SJCRH30 (cell line): ENCODE measurements at places on chromosomes 16 and 17.

- H3K4me1 ChIP-seq: no peaks in the 10 kb centered on the region
- no peak overlapping the region for H3K4me3 ChIP-seq
- H3K27ac ChIP-seq: no peak overlapping the region
- DNase-seq: no peak
- H3K27me3 ChIP-seq: no peaks in the 10 kb centered on the region
Measured at GRCh38 chr17:37830151-37830993, 85.5 kb upstream of the HNF1B start.

GRCh38 chr17:51946311-51946710 is 212.2 kb downstream of the CA10 start:
- no peak overlapping the region for H3K4me3 ChIP-seq
- peaks cover 7% of the 10 kb centered on the region for H3K4me1 ChIP-seq
- no peaks in the 10 kb centered on the region for H3K36me3 ChIP-seq
- H3K27ac ChIP-seq: no peak overlapping the region

DNA sequence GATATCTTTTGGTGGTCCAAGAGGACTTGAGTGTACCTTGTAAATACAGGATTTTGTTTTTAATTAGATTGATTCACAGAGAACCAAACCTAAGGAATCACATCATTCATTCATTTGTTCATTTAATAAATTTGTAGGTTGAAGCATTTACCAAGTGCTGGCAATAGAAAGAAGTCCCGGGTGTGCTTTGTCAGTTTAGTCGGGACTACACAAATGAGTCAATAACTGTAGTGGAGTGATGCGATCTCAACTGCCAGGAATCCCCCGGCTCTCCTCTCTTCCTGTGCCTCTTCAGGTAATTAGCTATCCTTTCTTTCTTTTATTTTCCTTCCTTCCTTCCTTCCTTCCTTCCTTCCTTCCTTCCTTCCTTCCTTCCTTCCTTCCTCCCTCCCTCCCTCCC is 1.4 kb upstream of the WWOX start:
- H3K27ac ChIP-seq: no peak overlapping the region
- no peaks in the 10 kb centered on the region; the same call in 1 of the 2 replicates for H3K4me1 ChIP-seq
- H3K36me3 ChIP-seq: no peaks in the 10 kb centered on the region
- H3K27me3 ChIP-seq: no peaks in the 10 kb centered on the region
- no peak for DNase-seq
- no peak overlapping the region for H3K4me3 ChIP-seq

DNA sequence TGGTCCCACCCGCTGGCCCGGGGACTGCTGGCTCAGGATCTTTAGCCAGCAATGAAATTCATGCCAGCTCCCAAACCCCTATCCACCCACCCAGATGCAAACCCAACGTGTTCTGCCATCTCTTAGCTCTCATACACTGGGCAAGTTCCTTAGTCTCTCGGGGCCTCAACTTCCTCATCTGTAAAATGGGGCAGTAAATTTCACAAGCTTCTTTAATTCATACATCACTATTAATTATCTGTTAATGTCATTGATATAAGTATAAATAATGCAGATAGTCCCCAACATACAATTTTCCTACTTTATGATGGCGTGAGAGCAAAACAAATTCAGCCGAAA is 398.7 kb downstream of the SOX9 start:
- H3K4me1 ChIP-seq: no peaks in the 10 kb centered on the region
- H3K36me3 ChIP-seq: no peaks in the 10 kb centered on the region
- H3K4me3 ChIP-seq: no peak overlapping the region
- H3K27me3 ChIP-seq: no peaks in the 10 kb centered on the region
- no peak for DNase-seq

DNA sequence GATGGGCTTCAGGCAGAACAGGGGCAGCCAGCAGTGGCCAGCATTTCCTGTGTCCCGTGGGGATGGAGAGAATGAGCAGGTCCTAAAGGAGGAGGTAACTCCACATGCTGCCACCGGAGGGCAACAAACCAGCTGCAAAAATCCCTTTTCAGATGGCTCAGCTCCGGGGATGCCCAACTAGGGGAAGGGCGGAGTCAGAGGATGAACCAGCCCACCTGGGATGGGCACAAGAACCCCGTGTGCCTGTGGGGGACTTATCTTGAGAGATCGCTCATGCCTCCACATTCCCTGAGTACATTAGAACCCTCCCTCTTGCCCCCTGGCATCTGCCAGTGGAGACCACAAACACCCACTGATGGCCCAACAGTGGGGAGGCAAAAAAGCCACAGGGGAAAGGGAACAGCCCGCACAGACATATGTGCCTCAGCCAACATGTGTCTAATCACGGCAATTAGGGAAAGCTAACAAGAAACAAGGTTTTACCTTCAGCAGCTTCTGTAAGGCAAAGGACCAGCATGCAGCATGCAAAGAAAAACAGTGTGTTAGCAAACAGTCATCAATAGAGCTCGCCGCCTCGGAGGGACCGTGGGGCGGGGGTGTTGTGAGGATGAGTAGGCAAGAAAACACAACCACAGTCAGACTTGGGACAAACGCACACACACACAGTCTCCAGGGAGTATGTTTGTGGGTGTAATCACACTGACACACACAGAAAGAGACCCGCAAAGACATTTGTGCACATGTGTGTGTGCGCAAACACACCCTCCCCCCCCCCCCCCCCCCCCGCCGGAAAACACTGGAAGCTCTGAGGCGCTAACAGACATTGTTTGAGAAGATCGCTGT is 64.0 kb downstream of the MYO18A start:
- peaks cover 23% of the 10 kb centered on the region for H3K36me3 ChIP-seq
- no peak overlapping the region for H3K4me3 ChIP-seq
- H3K4me1 ChIP-seq: peaks cover 51% of the 10 kb centered on the region
- H3K27ac ChIP-seq: no peak overlapping the region

GRCh38 chr17:40342504-40343218 is 21.9 kb downstream of the GJD3 start:
- H3K36me3 ChIP-seq: no peaks in the 10 kb centered on the region; the same call in 1 of the 2 replicates
- no peaks in the 10 kb centered on the region for H3K27me3 ChIP-seq
- H3K4me3 ChIP-seq: peak overlapping the region; percentile 70
- no peak for DNase-seq

DNA sequence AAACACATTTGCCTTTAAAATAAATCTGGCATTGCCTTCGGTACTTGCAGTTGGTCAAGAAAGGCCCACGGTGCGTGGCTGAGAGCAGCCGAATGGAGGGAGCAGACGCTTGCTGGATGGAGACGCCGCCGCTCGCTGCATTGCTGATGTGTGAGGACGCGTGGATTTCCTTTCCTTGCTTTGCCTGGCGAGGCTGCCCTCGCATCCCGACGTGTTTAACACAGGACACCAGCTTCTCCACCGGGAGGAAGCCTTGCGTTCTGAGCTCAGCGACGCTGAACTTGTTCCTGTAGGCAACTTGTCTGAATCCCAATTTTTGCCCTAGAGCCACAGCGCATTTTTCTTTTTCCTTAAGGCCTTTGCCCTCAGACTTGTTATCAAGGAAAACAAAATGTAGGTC is 45.8 kb downstream of the COX4I1 start:
- DNase-seq: no peak
- no peak overlapping the region for H3K27ac ChIP-seq
- H3K4me1 ChIP-seq: no peaks in the 10 kb centered on the region
- H3K4me3 ChIP-seq: no peak overlapping the region

DNA sequence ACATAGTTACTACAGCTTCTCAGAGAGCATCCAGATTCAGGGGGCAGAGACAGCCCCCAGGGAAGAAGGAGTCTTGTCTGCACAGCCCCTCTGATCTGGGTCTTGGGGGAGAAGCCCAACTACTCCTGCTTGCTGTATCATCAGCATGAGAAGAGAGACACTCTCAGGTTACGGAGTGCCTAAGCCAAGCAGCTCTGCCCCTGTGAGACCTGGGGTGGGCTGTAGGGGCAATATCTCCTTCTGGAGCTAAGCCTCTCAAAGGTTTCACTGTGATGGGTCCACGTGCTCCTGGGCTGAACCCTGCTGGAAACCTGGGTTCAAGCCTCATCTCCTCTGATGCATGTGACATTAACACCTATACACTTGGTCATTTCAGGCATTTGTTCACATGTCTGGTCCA is 123.2 kb downstream of the CPPED1 start:
- no peaks in the 10 kb centered on the region for H3K36me3 ChIP-seq
- no peak for DNase-seq
- H3K27ac ChIP-seq: no peak overlapping the region
- H3K27me3 ChIP-seq: no peaks in the 10 kb centered on the region
- H3K4me1 ChIP-seq: peaks cover 9% of the 10 kb centered on the region

DNA sequence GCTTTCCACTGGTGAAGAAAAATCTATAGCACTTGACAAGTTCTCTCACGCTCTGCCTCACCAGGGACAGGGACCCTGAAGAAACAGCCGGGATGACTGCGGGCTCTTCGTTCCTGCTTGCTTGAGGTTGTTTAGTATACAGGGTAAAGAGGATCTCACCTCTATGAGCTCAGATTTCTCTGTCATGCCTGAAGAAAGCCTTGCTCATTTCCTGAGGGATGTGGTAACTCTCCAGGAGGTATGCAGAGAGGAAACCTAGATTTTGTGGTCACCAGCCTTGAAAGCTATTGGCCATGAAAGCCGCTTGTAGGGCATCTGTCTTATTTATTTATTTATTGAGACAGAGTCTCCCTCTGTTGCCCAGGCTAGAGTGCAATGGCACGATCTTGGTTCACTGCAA is 23.2 kb downstream of the USP43 start:
- no peaks in the 10 kb centered on the region for H3K4me1 ChIP-seq
- no peaks in the 10 kb centered on the region for H3K36me3 ChIP-seq
- H3K27ac ChIP-seq: no peak overlapping the region
- no peak for DNase-seq
- no peak overlapping the region for H3K4me3 ChIP-seq

- no peaks in the 10 kb centered on the region for H3K27me3 ChIP-seq
- no peaks in the 10 kb centered on the region for H3K36me3 ChIP-seq
- no peak for DNase-seq
- no peak overlapping the region for H3K4me3 ChIP-seq
Measured at GRCh38 chr17:69042308-69042707, 18.4 kb downstream of the ABCA9 start.

GRCh38 chr16:51107742-51108141 is 43.3 kb downstream of the SALL1 start:
- H3K4me3 ChIP-seq: no peak overlapping the region
- H3K4me1 ChIP-seq: no peaks in the 10 kb centered on the region
- no peak overlapping the region for H3K27ac ChIP-seq
- no peak for DNase-seq
- H3K36me3 ChIP-seq: no peaks in the 10 kb centered on the region
- H3K27me3 ChIP-seq: no peaks in the 10 kb centered on the region

GRCh38 chr17:79539944-79540705 is 70.7 kb downstream of the RBFOX3 start:
- no peak overlapping the region for H3K4me3 ChIP-seq
- DNase-seq: no peak
- peaks cover 62% of the 10 kb centered on the region for H3K27me3 ChIP-seq
- H3K4me1 ChIP-seq: no peaks in the 10 kb centered on the region

DNA sequence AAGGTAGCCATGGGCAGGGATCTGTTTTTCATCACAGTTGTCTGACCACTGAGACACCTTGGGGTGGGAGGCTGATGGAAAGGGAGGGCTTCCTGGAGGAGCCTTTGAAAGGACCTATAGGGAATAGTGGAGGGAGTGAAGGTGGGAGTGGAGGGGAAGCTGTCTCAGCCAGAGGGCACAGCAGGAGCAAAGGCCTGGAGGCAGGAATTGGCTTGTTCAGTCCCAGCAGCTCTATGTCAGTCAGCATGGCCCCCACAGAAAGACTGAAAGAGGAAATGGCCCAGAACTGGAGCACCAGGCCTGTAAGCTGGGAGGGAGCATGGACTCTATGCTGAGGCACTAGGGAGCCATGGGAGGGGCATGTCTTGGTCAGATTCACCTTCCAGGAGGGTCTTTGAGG is 12.8 kb upstream of the CBFB start:
- no peak for DNase-seq
- H3K4me1 ChIP-seq: peaks cover 11% of the 10 kb centered on the region; the same call in 1 of the 2 replicates
- H3K4me3 ChIP-seq: no peak overlapping the region
- no peak overlapping the region for H3K27ac ChIP-seq
- H3K27me3 ChIP-seq: no peaks in the 10 kb centered on the region
- no peaks in the 10 kb centered on the region for H3K36me3 ChIP-seq

- H3K36me3 ChIP-seq: no peaks in the 10 kb centered on the region
- H3K27ac ChIP-seq: no peak overlapping the region
- no peak for DNase-seq
- H3K27me3 ChIP-seq: no peaks in the 10 kb centered on the region
- H3K4me3 ChIP-seq: no peak overlapping the region
Measured at GRCh38 chr17:64291268-64291851, 28.3 kb upstream of the TEX2 start.

- H3K4me1 ChIP-seq: peaks cover 37% of the 10 kb centered on the region
- H3K4me3 ChIP-seq: no peak overlapping the region
- H3K36me3 ChIP-seq: no peaks in the 10 kb centered on the region
- DNase-seq: no peak
- no peaks in the 10 kb centered on the region for H3K27me3 ChIP-seq
- H3K27ac ChIP-seq: no peak overlapping the region
Measured at GRCh38 chr17:77444628-77444983, 303.8 kb downstream of the SEC14L1 start.

GRCh38 chr16:48217708-48218107 is 26.4 kb upstream of the LONP2 start:
- no peaks in the 10 kb centered on the region for H3K27me3 ChIP-seq
- no peaks in the 10 kb centered on the region for H3K4me1 ChIP-seq
- no peak overlapping the region for H3K27ac ChIP-seq
- H3K4me3 ChIP-seq: no peak overlapping the region

- no peaks in the 10 kb centered on the region for H3K4me1 ChIP-seq
- no peak overlapping the region for H3K4me3 ChIP-seq
- H3K36me3 ChIP-seq: no peaks in the 10 kb centered on the region
- H3K27me3 ChIP-seq: no peaks in the 10 kb centered on the region
Measured at GRCh38 chr17:74514632-74515334, 16.5 kb downstream of the CD300LB start.

GRCh38 chr16:72226136-72226535 is 54.2 kb upstream of the PMFBP1 start:
- no peak for DNase-seq
- no peak overlapping the region for H3K27ac ChIP-seq
- H3K4me3 ChIP-seq: no peak overlapping the region
- no peaks in the 10 kb centered on the region for H3K36me3 ChIP-seq
- no peaks in the 10 kb centered on the region for H3K4me1 ChIP-seq
- H3K27me3 ChIP-seq: no peaks in the 10 kb centered on the region

- peaks cover 8% of the 10 kb centered on the region; the same call in 1 of the 2 replicates for H3K4me1 ChIP-seq
- no peak overlapping the region for H3K27ac ChIP-seq
- no peak for DNase-seq
Measured at GRCh38 chr17:81006891-81007290, 15.2 kb downstream of the CHMP6 start.
